Natural killer cell (primary cell): ENCODE measurements at places on chromosomes 16 and 17.

DNA sequence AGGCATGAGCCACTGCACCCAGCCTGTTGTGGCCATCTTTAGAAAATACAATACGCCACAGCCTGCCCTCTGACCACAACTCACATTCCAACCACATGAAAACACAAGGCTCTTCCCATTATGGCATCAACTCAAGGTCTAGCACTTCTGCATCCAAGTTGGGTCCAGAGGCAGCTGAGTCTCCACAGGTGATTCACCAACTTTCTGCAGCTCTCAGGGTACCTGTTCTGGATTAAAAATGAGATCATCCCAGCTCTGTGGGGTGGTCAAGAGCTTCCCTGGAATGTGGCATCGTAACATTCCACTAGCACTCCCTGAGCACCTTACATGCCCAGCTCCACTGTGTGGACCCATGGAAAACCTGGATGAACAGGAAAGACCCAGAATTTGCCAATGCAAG is 9.9 kb upstream of the GUCY2D start:
- DNase-seq = no peak
- no peak overlapping the region for H3K4me3 ChIP-seq
- H3K4me1 ChIP-seq = peaks cover 16% of the 10 kb centered on the region

GRCh38 chr17:48555258-48556228 is 10.6 kb upstream of the HOXB2 start:
- peaks cover 2% of the 10 kb centered on the region for H3K36me3 ChIP-seq
- DNase-seq = peak; percentile 55
- peaks cover 13% of the 10 kb centered on the region for H3K4me1 ChIP-seq
- peak overlapping the region; percentile 17 for H3K4me3 ChIP-seq
- H3K27ac ChIP-seq = no peak overlapping the region

DNA sequence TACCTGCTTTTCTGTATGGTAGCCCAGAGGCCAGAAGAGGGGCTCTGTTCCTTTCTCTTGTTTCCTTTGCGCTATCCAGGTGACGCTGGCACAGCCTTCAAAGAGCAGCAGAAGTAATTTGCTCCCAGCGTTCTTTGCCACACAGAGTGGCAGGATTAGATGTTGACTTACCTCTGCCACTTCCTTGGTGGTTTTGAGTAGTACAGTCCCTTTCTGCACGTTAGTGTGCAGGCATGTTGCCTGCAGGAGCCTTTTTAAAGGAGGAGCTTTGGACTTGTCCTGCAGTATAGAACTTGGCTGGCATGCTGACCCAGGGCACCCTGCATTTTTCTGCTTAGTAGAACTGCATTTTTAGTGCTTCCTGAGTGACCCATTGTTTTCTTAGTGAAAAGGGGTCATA is at the start of gene ABCC11:
Gene ABCC11 (minus strand): TSS at position 229 of the 400 bp plus-strand sequence. CDS start 15,618 bp downstream, outside the sequence.
- H3K27me3 ChIP-seq = no peaks in the 10 kb centered on the region
- H3K4me3 ChIP-seq = no peak within 1 kb of the TSS
- DNase-seq = no peak
- no peak within 1 kb of the TSS for H3K27ac ChIP-seq
- H3K36me3 ChIP-seq = peaks cover 4% of the 10 kb centered on the region

DNA sequence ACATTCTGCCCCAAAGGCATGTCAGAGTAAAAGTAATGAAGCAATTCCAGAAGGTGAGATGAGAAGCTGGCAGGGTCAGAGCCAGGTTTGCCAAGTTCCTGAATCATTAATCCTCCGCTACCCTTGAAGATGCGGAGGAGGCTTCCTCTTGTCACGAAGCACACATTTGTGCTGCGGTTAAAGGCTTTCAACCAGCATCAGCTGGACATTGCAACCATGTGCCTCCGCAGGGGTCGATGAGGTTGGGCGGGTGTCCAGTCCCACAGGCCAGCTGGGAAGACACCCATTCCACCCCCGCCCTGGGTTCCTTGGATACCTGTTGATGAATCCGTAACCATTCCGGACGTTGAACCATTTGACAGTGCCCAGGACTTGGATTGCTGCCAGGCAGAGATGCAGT is 1.3 kb downstream of the YBX2 start:
- no peak for DNase-seq
- H3K27me3 ChIP-seq = peaks cover 18% of the 10 kb centered on the region
- peaks cover 28% of the 10 kb centered on the region for H3K4me1 ChIP-seq
- H3K27ac ChIP-seq = no peak overlapping the region
- no peak overlapping the region for H3K4me3 ChIP-seq

DNA sequence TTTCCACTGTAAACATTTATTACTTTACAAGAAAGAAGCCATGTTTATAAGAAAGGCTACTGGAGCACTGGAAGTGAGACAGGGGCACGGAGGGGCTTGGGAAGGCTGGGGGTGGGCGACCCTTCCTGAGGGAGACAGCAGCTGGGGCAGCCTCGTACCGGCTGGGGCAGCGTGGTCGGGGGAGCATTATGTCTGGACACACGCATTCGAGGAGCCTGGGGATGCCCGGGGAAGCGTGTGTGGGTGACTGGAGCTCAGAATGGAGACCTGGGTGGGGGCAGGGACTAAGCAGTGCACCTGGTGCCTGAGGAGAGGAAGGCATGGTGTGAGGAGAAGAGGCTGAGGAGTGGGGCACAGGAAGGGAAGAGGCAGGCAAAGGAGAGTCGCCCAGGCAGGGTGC is 64.5 kb downstream of the SRCIN1 start:
- H3K36me3 ChIP-seq = no peaks in the 10 kb centered on the region
- H3K4me3 ChIP-seq = no peak overlapping the region
- H3K27ac ChIP-seq = no peak overlapping the region
- no peak for DNase-seq
- H3K4me1 ChIP-seq = no peaks in the 10 kb centered on the region

- H3K4me3 ChIP-seq = no peak overlapping the region
- DNase-seq = no peak
- H3K27me3 ChIP-seq = no peaks in the 10 kb centered on the region
Measured at GRCh38 chr17:75542229-75542628, 16.7 kb downstream of the LLGL2 start.
